ENCODE measurements at places on chromosomes 5 and 9.
A peak's percentile ranks its signal among the peaks of the same experiment; 100 is the strongest.

DNA sequence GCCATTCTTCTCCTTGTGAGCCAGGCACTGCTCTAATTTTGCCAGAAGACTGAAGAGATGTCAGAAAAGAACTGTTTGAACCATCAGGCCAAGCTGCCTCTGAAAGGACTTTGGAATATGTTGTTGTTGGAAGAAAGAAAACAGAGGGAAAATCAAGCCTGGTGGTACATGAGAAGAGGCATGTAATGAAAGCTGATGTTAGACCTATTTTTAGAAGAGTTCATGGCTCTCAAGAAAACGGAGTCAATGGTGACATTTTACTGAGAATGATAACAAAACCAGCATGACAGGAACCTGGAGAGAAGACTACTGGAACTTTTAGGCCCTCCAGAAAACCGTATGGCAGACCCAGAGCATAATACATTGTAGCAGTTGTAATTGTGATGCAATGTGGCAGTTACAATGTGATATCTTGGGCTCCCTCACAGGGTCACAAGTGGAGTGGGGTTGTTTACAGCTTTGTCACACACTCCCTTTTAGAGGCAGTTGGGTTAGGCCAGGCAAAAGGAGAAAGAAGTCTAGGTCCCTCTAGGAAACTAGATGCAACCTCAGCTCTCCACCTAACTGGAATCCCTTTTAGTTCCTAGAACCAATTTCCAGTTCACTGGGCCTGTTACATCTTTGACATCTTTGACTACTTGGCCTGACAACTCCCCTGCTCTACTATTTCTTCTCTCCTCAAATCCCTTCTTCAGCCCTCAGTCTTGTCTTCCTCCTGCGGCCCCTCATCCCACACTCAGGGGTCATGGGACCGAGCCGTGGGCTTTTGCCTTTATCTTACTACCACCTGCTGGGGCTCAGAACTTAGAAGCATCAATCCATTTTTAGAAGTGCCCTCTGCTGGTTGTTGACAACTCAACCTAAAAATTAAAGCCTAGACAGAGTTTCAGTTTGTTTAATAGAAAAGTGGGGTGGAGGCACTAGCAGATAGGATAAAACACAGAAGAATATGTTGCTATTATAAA lies 61.2 kb upstream of the JAK2 start:
- no peak for DNase-seq

- DNase-seq, result no peak
These were observed 142.2 kb downstream of the DCP2 start for GRCh38 chr5:113118765-113119164.

DNA sequence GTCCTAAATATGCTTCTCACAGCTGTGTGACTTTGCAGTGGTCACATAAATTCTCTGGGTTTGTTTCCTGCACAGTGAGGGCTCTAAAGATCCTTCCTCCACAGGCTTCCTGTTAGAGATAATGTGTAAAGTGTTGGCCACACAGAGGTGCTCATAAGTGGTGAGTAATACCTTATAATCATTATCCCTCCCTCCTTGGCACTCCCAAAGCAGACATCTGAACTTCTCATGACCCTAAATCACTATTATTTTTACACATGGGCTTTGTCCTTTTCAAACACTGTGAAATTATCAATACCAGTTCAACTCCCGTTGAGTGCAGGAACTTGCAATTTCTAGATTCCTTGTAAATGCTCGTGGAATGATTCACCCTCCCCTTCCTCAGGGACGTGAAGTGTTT lies 100.2 kb downstream of the BRINP1 start:
- DNase-seq, result no peak

- no peak for DNase-seq
These were observed 219.6 kb downstream of the ADAMTS6 start for GRCh38 chr5:65262096-65262495.

- no peak for DNase-seq
These were observed 34.2 kb upstream of the TESK1 start for GRCh38 chr9:35570709-35571504.

DNA sequence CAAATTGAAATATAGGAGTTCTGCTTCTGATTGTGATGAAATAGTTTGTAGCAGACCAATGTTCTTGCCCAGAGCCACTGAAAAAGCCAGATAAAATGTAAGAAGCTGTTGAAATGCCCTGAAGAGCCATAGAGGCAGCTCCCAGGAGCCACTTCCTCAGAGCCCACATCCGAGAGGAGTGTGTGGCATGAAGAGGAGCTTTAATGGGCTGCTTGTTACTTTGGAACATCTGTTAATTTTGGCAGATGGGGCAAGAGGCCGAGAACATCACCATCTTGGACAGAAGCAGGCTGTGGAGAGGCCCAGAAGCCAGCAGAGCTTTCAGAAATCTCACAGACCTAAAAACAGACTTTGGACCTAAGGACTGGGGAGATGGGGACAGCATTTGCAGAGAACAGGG lies 370.8 kb downstream of the GADD45G start:
- DNase-seq, result no peak

DNA sequence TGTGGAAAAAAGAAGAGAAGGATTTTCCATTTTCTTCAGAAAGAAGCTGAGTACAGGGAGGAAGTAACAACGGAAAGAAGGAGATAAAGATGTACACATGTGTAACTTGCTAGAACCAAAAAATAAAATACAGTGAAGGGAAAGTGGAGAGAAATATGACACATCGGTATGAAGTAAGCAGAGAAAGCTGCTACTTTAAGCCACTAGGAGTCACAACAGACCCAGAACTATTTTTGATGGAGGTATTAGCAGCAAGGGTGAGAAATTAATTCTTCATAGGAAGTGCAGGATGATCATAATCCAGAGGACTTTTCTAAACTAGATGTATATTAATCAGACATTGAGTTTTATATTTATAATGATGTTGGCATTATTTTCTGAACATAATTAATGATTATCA lies 88.5 kb downstream of the FAM174A start:
- DNase-seq, result peak; percentile 7

DNA sequence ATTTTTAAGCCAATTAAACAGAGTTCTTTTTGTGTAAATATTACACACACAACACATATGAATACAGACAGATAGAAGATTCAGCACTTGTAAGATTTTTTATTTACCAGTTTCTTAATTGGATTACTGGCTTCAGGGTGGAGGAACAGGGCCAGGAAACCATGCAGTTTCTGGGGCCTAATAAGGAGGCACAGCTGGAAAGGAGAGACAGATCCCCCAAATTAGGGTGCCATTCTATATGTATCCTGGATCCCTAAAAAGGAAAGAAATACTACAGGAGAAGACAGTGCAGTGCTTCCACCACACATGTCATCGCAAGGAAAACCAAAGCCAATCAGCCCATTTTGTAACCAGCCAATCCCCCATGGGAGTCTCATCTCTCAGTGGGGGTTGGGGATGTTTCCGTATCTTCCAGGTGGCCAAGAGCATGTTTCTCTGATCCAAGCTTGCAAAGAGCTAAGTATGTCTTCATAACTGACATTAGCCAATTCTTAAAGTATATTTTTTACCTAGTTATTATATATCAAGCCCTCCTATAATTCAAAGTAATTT lies 15.8 kb upstream of the ABO start:
- no peak for DNase-seq

DNA sequence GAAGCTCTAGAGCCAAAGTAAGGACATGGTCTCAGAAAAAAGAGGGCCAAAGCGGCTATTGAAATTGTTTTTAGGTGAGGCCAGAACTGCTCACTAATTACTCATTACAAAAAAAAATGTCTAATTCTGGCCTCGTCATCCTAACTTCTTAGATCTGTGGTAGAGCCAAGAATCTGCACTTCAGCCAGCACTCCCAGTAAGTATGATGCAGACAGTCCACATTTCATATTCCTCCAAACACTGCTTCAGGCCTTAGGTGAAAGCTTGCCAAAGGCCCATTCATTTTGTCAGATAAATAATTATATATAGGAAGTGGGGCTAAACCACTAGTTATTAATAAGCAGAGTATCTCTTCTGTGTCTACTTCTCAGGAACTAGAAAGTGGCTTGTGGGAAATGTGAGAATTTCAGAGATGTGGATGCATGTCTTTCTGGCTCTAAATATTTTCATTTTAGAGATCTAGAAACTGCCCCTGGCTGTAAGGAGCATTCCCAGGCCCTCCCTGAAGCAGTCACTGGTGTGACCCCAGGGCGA lies 554.0 kb downstream of the TLE4 start:
- DNase-seq, result no peak

DNA sequence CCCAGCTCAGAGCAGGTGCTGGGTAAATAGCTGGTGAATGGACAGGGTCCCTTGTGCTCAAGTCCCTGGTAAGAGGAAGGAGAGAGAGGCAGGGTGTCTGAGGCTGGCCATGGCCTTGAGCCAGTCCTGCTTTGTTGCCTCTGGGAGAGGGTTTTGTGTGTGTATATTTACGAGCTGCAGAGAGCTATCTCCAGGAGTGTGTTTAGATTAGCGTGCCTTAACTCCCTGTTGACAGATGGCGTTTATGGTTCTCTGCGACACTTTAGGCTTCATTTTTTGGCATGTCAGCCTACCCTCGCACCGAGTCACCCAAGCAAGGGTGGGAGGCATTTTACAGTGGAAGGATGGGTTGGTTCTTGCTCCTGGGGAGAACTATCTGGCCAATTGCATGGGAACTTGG lies 22.2 kb downstream of the HMCN2 start:
- DNase-seq, result no peak

GRCh38 chr5:132408965-132409364 lies 39.5 kb downstream of the SLC22A5 start:
- no peak for DNase-seq

All from retinal pigment epithelial cell (primary cell).